PC-9 (cell line): ENCODE measurements at places on chromosomes 1 and 21. TPM values are rescaled to one million over a fixed set of nuclear protein-coding genes. Genes with fewer than 3 reads are reported as not detected.

- H3K4me1 ChIP-seq: peaks cover 40% of the 10 kb centered on the region
- no peaks in the 10 kb centered on the region for H3K27me3 ChIP-seq
- no peaks in the 10 kb centered on the region for H3K36me3 ChIP-seq
Measured at GRCh38 chr1:147238925-147239820, 3.3 kb upstream of the CHD1L start.

DNA sequence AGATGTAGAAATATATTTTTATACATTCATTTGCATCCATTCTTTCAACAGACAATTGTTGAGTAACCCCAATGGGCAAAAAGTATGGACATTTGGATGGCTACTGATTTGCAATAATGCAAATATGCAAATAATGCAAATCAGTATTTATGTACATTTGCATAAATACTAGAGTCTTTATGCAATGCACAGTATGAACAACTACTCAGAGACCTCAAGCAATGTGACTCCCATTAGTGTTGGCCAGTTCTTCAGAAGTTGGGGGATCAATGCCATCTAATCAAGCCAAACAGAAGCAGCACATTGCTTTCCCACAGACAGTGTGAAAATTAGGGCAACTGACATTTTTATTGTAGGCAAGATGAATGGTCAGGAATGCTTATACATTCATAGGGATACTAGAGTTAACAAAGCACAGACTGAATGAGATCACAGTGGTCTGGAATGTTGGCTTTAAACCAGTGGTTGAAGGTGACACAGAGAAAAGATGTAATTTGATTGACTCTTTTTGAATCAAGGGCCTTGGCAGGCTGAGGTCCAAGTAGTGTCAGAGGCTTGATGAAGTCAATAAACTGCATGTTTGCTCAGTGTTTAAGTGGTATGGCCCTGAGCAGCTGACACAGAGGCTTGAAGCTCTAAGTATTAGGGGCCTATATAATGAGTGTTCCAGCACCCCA, 256.6 kb downstream of the CTH start:
- no peaks in the 10 kb centered on the region for H3K4me1 ChIP-seq
- H3K4me3 ChIP-seq: no peak overlapping the region
- DNase-seq: no peak
- no peaks in the 10 kb centered on the region for H3K27me3 ChIP-seq
- H3K27ac ChIP-seq: no peak overlapping the region

- H3K4me1 ChIP-seq: peaks cover 9% of the 10 kb centered on the region
- H3K27ac ChIP-seq: peak overlapping the region; percentile 82
- H3K27me3 ChIP-seq: no peaks in the 10 kb centered on the region
Measured at GRCh38 chr1:182716740-182717720, 32.6 kb upstream of the RGS8 start.

DNA sequence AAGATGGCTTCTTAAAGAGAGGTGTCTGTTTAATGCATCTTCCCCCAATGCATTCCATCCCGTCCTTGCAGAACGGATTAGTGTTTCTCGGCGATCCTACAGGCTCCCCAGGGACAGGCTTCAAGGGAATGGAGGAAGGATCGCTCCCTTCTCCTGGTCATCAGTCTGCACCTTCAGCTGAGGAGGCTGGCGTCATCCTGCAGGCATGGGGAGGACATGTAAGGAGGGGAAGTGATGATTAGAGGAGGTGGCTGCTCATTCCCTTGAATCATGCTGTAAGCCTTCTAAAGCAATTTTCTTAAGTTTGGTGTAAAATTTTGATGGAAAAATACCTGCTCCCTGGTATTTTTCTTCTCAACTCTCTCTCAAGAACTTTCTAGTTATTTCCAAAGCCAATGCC, 603.6 kb downstream of the NPHP4 start:
- no peak overlapping the region for H3K4me3 ChIP-seq
- H3K4me1 ChIP-seq: peaks cover 16% of the 10 kb centered on the region; the same call in 1 of the 2 replicates
- no peak for DNase-seq
- H3K27me3 ChIP-seq: no peaks in the 10 kb centered on the region

DNA sequence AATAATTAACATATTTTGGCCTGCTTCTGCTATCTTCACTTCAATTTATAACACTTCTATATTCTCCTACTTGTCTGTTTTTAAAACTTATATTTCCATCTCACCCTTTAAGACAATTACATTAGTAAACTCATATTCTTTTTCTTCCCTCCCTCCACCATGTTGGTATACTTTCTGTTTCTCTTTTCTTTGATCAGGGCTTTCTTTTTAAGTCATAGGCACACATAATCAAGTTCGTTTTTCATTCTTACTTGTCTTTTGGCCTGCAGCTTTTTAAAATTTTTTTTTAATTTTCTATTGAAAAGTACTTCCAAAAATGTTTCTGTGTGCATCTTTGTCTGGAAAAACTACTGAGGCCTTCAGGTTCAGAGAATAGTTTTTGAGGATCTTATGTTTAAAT, 2.3 kb downstream of the PYHIN1 start:
- DNase-seq: no peak
- H3K4me1 ChIP-seq: no peaks in the 10 kb centered on the region
- H3K27ac ChIP-seq: no peak overlapping the region
- no peaks in the 10 kb centered on the region for H3K36me3 ChIP-seq
- no peak overlapping the region for H3K4me3 ChIP-seq

DNA sequence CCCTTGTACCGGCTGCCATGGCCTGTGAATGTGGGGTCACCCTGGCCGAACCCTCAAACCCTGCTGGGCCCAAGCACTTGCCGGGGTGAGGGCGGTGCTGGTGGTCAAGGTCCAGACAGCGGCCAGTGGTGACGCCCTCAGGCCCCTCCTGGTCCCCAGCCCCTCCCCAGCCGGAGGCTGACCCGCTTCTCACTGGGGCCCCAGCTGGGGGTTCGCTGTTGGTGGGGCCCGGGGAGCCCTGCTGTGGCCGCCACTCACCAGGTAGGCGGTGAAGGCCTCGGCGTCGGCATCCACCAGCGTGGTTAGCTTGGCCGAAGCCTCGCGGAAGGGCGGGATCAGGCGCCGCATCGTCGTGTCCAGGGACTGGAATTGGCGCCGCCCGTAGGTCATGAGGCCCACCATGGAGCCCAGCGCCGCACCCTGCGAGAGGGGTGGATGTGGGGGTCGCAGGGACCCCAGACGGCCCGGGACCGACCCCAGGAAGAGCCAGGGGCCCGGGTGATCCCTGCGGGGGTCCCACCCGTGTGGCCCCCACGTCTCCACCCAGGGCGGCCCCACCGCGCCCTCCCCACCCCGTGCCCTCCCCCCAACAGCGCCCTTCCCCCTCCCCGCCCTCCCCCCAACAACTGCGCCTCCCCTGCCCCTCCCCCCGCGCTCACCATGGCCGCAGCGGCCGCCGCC, 10.1 kb downstream of the FTCD start:
- no peak for DNase-seq
- no peak overlapping the region for H3K27ac ChIP-seq
- H3K27me3 ChIP-seq: no peaks in the 10 kb centered on the region
- H3K36me3 ChIP-seq: no peaks in the 10 kb centered on the region

GRCh38 chr21:38319781-38320180, 63.0 kb downstream of the KCNJ15 start:
- DNase-seq: no peak
- H3K27me3 ChIP-seq: no peaks in the 10 kb centered on the region
- H3K4me3 ChIP-seq: no peak overlapping the region
- H3K27ac ChIP-seq: no peak overlapping the region
- no peaks in the 10 kb centered on the region for H3K4me1 ChIP-seq

- H3K4me1 ChIP-seq: no peaks in the 10 kb centered on the region
- H3K27ac ChIP-seq: no peak overlapping the region
- H3K36me3 ChIP-seq: no peaks in the 10 kb centered on the region
- H3K27me3 ChIP-seq: no peaks in the 10 kb centered on the region
- peak; percentile 79 for DNase-seq
Measured at GRCh38 chr1:199545780-199546179, 481.7 kb upstream of the NR5A2 start.

- no peaks in the 10 kb centered on the region for H3K4me1 ChIP-seq
- no peaks in the 10 kb centered on the region for H3K36me3 ChIP-seq
- no peak overlapping the region for H3K4me3 ChIP-seq
- DNase-seq: no peak
- H3K27me3 ChIP-seq: peaks cover 93% of the 10 kb centered on the region
Measured at GRCh38 chr1:3384407-3384806, 70.1 kb upstream of the ARHGEF16 start.

GRCh38 chr1:89739013-89739843, 81.6 kb upstream of the LRRC8D start:
- H3K4me1 ChIP-seq: no peaks in the 10 kb centered on the region
- no peak overlapping the region for H3K4me3 ChIP-seq
- H3K27ac ChIP-seq: no peak overlapping the region

DNA sequence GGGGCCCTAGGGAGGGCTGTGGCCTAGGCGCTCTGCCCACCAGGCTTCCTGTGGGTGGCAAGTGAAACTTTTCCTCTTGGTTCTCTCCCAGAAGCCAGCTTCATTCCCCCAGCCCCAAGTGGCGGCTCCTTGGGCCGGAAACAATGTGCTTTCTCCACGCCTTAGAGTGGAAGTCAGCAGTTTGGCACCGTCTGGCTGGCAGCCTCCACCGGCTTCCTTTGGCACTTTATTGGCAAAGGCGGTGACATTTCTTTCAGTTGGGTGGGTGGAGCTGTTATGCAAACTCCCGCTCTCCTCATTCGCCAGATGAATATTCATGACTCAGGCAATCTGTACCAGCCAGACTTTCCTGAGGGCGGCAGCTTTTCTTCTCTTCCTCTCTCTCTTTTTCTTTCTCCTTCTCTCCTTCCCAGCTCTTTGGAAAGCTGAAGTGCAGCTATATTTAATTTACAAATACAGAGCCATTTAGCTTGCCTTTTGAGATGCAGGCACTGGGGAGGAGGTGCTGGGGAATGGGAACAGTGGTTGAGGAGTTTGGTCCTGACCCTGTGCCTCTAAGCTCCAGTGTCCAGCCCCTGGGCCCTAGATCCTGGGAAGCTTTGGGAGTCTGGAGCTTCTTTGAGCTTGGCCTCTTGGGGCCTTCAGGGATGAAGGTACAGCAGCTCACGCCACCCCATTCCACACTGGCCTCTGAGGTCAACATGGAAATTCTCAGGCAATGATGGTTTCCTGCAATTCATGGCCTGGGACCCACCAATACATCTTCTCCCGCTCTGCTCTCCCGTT, 67.8 kb upstream of the POU3F1 start:
- DNase-seq: no peak
- H3K27ac ChIP-seq: no peak overlapping the region
- H3K27me3 ChIP-seq: no peaks in the 10 kb centered on the region
- H3K36me3 ChIP-seq: no peaks in the 10 kb centered on the region

DNA sequence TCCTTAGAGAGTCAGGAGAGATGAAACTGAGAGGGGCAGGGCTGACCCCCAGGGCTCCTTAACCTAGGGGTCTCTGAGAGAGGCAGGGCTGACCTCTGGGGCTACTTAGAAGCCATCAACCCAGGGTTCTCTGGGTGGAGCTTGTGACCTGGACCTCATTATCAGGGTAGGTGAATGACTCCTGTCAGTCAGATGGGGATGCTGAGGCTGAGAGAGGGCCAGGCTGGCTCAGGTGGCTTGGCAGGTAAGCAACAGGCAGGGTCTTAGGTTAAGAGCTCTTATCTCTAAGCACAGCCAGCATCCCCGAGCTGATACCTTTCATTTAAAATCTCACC, 160.9 kb downstream of the PTPRU start:
- H3K36me3 ChIP-seq: no peaks in the 10 kb centered on the region
- H3K27ac ChIP-seq: no peak overlapping the region
- H3K4me1 ChIP-seq: no peaks in the 10 kb centered on the region
- no peak for DNase-seq
- no peak overlapping the region for H3K4me3 ChIP-seq
- no peaks in the 10 kb centered on the region for H3K27me3 ChIP-seq

DNA sequence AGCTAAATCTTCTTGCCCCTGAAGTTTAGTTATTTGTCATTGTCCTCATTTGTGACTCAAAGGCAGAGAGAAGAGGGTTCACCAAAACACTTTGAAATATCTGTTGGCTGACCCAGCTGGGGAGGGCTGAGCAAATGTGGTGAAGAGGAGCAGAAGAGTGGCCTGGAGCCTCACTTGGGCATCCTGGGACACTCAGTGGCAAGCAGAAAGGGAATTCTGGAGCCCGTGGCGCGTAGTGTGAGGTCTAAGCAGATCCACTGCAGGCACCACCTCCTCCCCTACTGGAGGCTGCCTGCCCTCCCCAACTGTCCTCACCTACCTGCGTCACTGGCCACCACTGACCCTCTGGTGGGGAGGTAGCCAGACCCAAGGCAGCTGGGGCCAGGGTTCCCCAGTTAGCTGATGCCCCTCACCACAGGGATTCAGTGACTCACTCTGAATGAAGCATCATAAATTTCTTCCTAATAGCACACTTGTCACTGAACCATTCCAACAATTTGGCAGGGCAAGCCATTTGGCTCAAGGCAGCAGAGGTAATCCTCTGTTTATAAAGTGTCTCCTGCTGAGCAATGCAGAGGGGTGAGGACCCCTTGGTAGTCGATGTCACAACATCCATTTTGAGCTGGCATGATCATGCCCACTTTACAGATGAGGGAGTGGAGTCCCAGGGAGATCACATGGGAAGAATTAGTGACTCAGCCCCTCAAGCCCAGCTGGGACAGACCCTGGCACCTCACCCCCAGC, 80.3 kb downstream of the NENF start:
- no peaks in the 10 kb centered on the region for H3K27me3 ChIP-seq
- DNase-seq: peak; percentile 97
- H3K4me1 ChIP-seq: peaks cover 28% of the 10 kb centered on the region
- H3K27ac ChIP-seq: peak overlapping the region; percentile 76
- no peaks in the 10 kb centered on the region for H3K36me3 ChIP-seq

DNA sequence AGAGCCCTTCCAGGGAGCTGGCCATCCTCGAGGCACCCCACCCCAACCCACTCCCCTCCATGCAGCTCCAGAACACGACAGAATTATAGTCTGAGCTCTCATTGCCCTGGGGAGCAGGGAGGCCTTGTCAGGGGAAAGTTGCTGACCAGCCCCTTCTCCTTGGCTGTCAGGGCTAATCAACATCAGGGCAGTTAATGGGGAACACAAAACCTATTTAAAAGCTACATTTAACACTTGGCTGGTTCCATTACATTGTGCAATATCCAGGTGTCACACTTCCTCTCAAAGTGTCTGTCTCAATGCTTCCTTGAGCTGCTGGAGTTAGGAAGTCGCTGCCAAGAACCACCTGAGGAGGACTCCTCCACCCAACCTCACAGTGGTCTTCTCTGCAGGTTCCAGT, 111.8 kb upstream of the GRIK3 start:
- no peaks in the 10 kb centered on the region for H3K36me3 ChIP-seq
- no peaks in the 10 kb centered on the region for H3K4me1 ChIP-seq
- no peak overlapping the region for H3K27ac ChIP-seq
- peaks cover 15% of the 10 kb centered on the region; the same call in 1 of the 2 replicates for H3K27me3 ChIP-seq
- H3K4me3 ChIP-seq: no peak overlapping the region

- no peak overlapping the region for H3K27ac ChIP-seq
- H3K4me3 ChIP-seq: no peak overlapping the region
- no peak for DNase-seq
- no peaks in the 10 kb centered on the region for H3K36me3 ChIP-seq
Measured at GRCh38 chr1:19684677-19685076, 20.0 kb downstream of the HTR6 start.

S100A3 gene
- 1.5 and 2.4 TPM in 2 replicates for total RNA-seq

ATAD3B gene
- total RNA-seq: 28.5 and 32.8 TPM in 2 replicates

SLFNL1 gene
- total RNA-seq: 0.35 and 0.41 TPM in 2 replicates

RPS27 gene
- 898 and 1,409 TPM in 2 replicates for total RNA-seq

EIF3I gene
- total RNA-seq: 199 and 229 TPM in 2 replicates

PCSK9 gene
- 60.7 and 133 TPM in 2 replicates for total RNA-seq

TNNT2 gene
- total RNA-seq: 4.8 and 6.4 TPM in 2 replicates

CD1B gene
- not detected in 2 replicates for total RNA-seq

PPP1R12B gene
- total RNA-seq: 33.3 and 35.8 TPM in 2 replicates

TMEM269 gene
- total RNA-seq: 0.28 and 1.0 TPM in 2 replicates

TMEM52 gene
- total RNA-seq: 7.4 and 8.5 TPM in 2 replicates

CELA3B gene
- not detected in 2 replicates for total RNA-seq

CYB5RL gene
- 6.5 and 6.7 TPM in 2 replicates for total RNA-seq
